T-cell (primary cell): ENCODE measurements at places on chromosomes 11 and 22. TPM values are rescaled to one million over a fixed set of nuclear protein-coding genes. Genes with fewer than 3 reads are reported as not detected.

DNA sequence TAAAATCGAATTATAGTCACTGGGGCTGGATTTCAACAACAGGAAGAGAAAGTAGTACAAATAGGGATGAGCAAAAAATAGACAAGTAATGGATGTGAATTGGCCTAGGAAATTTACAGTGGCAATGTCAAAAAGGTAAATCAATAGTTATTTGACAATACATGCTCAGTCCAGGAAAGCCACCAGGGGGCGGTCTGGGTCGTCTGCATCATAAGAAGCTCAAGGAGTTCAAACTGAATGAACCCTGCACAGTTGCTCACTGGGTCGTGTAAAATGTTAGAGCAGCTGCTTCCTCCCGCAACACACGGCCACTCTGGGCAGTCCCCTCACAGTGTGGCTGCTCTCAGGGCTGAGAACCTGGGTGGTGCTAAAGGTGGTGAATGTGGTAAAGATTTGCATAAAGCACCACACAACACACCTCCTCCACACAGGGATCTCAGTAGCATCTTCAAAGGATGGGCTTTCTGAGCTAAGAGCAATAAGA lies 85.9 kb downstream of the ZNF280B start:
- H3K27me3 ChIP-seq, result no peaks in the 10 kb centered on the region
- H3K4me1 ChIP-seq, result no peaks in the 10 kb centered on the region
- H3K27ac ChIP-seq, result no peak overlapping the region

SMTN gene
- total RNA-seq, result 4.5 TPM

DNA sequence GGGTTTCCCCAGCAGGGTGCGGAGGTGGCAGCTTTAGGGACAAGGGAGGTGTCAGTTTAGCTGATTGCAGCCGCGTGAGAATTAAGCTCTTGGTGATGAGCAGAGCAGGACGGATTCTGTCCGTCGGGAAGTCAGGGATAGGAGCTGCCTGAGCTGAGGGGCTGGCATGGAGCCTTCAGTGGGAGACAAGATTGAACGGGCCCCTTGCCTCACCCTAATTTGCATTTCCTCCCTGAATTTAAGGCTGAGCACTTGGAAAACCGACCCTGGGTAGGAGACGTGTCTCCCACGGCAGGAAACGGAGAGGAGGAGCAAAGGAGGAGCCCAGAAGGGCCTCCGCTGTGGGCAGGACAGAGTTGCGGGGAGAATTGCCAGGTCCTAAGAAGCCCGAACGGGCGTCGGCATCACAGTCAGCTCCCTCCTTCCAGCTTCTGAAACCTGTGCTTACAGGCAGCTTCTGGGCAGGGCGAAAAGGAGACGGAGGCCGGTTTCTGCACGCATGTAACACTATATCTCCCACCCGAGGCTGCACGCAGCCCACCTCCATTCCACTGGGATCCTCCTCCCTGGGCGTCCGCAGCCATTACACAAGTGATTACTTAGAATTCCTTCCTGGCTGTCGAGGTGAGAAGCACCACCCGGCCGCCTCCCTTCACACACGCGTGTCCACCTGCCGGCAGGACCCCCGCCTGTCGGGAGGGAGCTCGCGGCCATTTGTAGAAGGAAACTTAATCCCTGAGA lies 345.8 kb downstream of the BRD1 start:
- no peak for DNase-seq
- H3K36me3 ChIP-seq, result no peaks in the 10 kb centered on the region
- no peaks in the 10 kb centered on the region for H3K4me1 ChIP-seq
- H3K27ac ChIP-seq, result no peak overlapping the region
- H3K4me3 ChIP-seq, result no peak overlapping the region

- H3K4me3 ChIP-seq, result no peak overlapping the region
- no peak for DNase-seq
- H3K36me3 ChIP-seq, result no peaks in the 10 kb centered on the region
- no peaks in the 10 kb centered on the region for H3K4me1 ChIP-seq
- H3K27ac ChIP-seq, result no peak overlapping the region
Measured at GRCh38 chr22:22003233-22003632, 20.6 kb upstream of the TOP3B start.

DNA sequence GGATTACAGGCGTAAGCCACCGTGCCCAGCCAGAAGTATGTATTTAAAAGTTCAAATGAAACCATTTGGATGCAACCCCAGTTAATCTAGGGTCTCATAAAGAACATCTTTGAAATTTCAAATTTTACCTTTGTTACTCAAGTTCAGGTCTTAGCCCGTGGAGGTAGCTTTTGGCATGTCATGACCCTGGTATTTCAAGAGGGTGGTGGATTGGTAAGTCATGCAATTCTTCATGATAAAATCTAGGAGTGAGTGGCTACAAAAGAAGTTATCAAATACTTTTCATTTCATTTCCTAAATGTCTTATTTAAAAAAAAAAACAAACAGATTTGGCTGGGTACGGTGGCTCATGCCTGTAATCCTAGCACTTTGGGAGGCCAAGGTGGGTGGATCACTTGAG lies 80.6 kb downstream of the ABTB2 start:
- no peak overlapping the region for H3K27ac ChIP-seq
- no peaks in the 10 kb centered on the region for H3K4me1 ChIP-seq
- no peak for DNase-seq
- no peaks in the 10 kb centered on the region for H3K36me3 ChIP-seq

GRCh38 chr11:78220218-78221157 lies 31.8 kb downstream of the USP35 start:
- H3K4me3 ChIP-seq, result no peak overlapping the region
- no peak overlapping the region for H3K27ac ChIP-seq
- H3K27me3 ChIP-seq, result no peaks in the 10 kb centered on the region
- H3K36me3 ChIP-seq, result peaks cover 4% of the 10 kb centered on the region

PANX3 gene
- not detected for total RNA-seq

GRCh38 chr11:6681949-6682348 lies 1.2 kb downstream of the MRPL17 start:
- H3K4me1 ChIP-seq, result peaks cover 16% of the 10 kb centered on the region
- no peaks in the 10 kb centered on the region for H3K27me3 ChIP-seq
- H3K4me3 ChIP-seq, result peak overlapping the region; percentile 92
- DNase-seq, result no peak

DNA sequence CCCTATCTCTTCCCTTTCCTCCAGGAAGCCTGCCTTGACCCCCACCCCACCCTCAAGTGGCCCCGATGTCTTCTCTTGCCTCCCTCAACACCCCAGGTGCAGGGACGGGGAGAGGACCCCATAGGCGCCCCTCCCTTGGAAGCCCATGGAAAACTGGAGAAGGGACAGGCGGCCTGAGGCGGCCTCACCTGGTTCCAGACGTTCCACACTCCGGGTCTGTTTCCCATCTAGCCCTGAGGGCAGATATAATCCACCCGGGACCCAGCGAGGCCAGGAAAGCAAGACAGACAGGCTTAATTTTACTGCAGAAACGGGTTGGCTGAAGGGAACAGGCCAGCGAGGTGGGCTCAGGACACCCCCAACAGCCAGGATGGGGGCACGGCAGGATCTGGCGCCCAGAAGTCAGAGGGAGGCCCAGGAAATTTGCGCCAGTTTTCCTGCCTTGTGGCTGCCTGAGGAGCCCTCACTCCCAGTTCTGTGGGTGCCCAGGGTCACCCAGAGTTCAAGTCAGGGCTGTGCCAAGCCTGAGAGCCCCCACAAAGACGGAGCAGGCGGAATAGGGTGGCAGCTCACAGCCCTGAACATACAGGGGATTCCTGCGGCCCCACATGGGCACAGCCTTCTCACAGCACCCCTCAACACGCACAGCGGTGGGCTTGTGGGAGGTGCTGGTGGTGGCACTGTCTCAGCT lies 3.0 kb upstream of the SIGIRR start:
- no peak for DNase-seq
- no peak overlapping the region for H3K4me3 ChIP-seq
- peaks cover 39% of the 10 kb centered on the region for H3K4me1 ChIP-seq
- H3K27me3 ChIP-seq, result no peaks in the 10 kb centered on the region

MUC2 gene
- total RNA-seq, result not detected
